Endothelial cell (in vitro differentiated cells): ENCODE measurements at places on chromosomes 4 and X.

- no peak for DNase-seq
These were observed 44.9 kb downstream of the SH3KBP1 start for GRCh38 chrX:19842542-19842941.

GRCh38 chr4:22456291-22456690 is 59.6 kb downstream of the ADGRA3 start:
- DNase-seq = no peak

DNA sequence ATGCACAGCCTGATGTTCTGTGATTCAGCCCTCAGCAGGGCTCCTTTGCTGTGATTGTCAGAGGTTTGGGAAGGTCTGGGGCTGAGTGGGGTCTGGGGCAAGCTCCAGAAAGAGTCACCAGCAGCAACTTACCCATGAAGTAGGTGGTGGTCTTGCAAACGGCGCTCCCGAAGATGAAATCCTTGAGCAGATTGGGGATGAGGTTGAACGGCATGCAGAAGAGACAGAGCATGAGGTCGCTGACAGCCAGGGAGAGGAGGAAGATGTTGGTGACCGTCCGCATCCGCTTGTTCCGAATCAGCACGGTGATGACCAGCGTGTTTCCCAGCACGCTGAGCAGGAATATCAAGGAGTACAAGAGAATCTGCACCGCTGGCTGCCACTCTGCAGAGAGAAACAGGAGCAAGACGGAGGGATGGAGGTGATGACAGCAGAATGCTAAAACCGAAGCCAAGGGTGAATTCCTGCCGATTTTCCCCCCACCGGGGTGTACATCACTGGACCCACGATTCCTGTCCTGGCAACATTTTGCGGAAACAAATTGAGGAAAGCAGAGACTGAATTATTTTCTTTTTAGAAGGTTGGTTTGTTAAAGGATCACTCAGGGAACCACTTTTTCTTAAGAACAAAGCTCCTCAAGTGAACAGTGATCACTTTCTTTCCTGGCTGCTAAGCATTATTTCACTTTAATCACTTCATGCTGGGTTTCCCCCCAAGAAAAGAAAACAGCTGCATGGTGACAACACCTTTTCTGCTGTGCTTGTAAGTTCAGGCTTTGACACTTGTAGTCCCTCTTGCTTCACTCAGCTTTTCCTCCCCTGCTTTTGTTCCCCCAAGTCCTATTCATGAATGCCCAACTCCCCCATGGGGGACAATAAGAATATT is 941 bp downstream of the CCKAR start:
- no peak for DNase-seq

DNA sequence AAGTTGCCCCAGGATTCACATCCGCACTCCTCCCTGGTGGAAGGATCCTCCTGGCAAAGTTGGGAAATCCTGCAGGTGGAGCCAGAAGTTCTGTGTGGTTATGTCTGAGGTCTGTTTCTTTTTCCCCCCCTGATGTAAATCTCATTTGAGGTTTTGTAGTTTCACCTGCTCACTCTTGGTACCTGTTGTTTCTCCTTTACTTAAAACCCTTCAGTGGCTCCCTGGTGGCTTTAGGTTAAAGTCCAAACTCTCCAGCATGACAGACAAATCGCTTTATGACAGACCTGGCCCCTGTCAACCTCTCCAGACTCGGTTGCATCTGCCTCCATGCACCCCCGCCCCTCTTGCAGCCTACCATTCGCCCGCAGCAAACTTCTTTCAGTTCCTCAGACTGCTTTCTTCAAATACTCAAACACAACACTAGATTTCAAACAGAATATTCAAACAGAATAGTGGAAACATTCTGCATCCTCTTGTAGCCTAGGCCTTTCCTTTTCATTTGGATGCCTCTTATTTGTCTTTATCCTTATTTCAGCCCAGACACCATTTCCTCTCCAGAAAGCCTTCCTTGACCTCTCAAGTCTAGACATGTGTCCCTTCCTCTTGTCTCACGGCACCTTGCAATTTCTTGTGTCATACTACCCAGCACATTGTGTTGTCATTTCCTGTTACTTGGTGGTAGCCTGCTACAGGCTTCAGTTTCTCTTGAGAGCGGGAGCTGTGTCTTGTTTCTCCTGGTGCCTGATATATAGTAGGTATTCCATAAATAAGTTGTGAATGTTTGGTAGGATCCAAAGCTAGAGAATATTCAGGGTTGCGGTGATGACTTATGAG is 24.8 kb downstream of the IL13RA1 start:
- no peak for DNase-seq
